Stimulated activated CD8-positive, alpha-beta memory T cell treated with anti-CD3 and anti-CD28 coated beads, Interleukin-2, amount 100 ng/mL, for 1 hour (primary cell): ENCODE measurements at places on chromosomes 16 and 17.

GRCh38 chr17:41190328-41190727 is 641 bp downstream of the KRTAP9-1 start:
- DNase-seq: no peak

DNA sequence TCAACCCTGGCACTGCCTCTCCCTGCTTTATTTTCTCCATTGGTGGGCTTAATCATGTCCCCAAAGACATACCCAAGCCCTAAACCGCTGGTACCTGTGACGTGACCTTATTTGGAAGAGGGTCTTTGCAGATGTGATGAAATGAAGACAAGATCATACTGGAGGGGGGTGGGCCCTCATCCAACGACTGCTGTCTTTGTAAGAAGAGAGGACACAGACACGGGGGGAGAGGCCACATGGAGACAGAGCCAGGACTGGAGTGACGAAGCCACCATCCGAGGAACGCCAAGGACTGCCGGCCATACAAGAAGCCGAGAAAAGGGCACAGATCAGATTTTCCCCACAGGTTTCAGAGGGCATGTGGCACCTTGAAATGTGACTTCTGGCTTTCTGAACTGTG is 62.5 kb downstream of the C16orf95 start:
- no peak for DNase-seq

GRCh38 chr16:76125871-76126270 is 151.3 kb upstream of the CNTNAP4 start:
- no peak for DNase-seq

GRCh38 chr17:56658648-56659047 is 65.1 kb downstream of the NOG start:
- DNase-seq: no peak

DNA sequence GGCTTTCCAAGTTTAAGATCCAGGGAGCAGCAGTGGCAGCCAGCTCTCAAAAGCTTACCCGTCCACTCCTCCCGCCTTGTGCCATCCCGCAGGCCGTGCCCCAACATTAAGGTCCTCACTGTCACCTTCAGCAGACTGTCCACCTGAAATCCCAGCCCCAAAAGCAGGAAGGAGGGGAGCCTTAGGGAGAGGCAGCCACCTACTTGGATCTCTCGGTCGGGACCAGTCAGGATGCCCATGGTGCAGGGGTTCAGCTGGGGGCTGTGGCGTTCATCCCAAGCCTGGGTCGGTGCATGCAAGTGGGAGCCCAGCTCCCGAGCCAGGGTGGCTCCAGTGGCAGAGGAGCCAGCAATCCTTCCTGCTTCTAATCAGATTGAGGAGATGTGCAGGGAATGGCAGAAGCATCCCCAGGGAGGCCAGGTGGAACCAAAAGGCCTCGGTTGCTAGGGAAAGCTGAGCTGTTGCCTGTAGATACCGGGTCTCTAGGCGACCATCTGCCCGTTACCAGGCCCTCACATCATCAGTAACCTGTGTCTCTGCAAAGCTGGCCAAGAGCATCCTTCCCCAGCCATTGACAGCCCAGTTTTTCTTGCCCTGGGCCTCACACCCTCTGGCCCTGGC is 24.6 kb downstream of the CNGB1 start:
- no peak for DNase-seq

GRCh38 chr16:9330095-9330494 is 238.7 kb downstream of the HAPSTR1 start:
- DNase-seq: no peak

- no peak for DNase-seq
These were observed 5.8 kb downstream of the TRAF4 start for GRCh38 chr17:28749516-28750177.

DNA sequence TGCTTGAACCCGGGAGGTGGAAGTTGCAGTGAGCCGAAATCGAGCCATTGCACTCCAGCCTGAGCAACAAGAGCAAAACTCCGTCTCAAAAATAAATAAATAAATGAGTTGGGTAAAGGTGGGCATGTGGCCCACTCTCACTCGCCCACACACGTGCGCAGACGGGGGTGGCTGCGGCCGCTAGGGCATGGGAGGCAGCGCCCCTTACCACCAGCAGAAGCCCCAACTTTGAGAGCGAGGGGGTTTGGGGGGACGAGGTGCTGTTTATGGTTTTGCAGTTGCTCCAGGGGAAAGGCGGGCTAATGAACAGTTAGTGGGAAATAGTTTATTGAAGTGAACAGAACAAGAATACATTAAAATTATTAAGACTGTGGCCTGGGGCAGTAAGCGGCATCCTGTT is 14.9 kb upstream of the RBFOX3 start:
- DNase-seq: no peak

DNA sequence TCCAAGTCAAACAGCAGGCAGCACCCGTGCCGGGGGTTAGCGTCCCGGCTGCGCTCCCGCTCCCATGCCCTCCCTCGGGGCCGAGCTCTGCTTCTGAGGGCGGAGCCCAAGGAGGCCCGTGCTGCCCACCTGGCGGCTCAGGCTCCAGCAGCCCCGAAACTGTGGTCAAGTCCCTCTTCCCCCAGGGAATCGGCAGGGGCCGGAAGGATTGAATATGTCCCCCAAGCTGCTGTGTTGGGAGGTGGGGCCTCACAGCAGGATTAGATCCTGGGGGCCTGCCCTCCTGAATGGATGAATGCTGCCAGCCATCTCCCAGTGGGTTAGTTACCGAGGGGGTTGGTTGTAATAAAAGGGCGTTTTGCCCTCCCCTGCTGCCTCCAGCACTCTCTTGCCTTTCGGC is 33.9 kb downstream of the MAP2K3 start:
- DNase-seq: no peak

- no peak for DNase-seq
These were observed 246.5 kb downstream of the FOXL1 start for GRCh38 chr16:86824751-86825296.

GRCh38 chr16:46573008-46573833 is 48.0 kb downstream of the SHCBP1 start:
- DNase-seq: no peak

GRCh38 chr16:11215935-11216556 is 40.0 kb downstream of the SOCS1 start:
- no peak for DNase-seq

GRCh38 chr17:66966704-66967418 is 2.4 kb downstream of the CACNG4 start:
- DNase-seq: no peak

DNA sequence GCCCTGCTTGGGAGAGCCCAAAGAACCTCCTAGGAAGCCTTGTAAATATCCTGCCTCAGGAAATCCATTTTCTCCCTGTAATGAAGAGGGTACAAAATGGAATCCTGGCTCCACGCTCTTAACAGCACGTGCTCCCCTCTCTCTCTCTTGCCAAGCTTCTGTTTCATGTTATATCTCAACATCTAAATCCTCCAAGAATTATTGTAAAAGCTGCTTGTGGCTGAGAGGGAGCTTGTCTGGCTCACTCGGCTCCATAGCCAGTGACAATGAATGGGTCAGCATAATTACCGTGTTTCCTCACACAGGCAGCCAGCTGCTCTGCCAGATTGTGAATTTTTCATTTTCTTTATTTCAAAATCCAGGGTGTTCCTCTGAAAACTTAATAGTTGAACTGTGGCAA is 317.8 kb downstream of the RBFOX1 start:
- no peak for DNase-seq

DNA sequence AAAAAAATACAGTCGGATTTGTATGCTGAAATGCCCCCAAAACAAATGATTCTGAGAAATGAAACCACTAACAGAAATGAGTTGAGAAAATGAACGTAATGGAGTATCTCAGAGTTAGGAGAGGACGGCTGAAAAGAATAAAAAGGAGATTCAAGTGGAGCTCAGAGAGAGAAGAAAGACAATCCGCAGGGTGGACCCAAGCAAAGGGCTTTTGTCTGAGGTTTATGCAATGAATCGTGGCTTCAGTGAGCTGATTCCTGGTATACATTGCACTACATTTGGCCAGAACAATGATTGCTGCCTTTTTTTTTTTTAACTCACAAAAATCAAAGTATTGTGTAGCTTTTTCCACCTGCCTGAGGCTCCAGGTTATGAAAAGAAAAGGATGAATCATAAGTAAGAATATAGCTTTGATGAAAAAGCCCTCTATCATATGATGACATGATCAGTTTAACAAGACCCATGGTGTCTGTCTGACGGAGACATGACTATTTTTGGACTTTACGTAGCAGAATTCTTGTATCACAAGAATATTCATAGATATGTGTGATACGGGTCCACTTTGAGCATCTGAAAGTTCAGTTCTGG is 4.4 kb upstream of the MED9 start:
- no peak for DNase-seq

- DNase-seq: no peak
These were observed 85.1 kb downstream of the WWOX start for GRCh38 chr16:78184238-78185183.

- no peak for DNase-seq
These were observed 90.6 kb upstream of the CLEC18A start for GRCh38 chr16:69860233-69861231.

DNA sequence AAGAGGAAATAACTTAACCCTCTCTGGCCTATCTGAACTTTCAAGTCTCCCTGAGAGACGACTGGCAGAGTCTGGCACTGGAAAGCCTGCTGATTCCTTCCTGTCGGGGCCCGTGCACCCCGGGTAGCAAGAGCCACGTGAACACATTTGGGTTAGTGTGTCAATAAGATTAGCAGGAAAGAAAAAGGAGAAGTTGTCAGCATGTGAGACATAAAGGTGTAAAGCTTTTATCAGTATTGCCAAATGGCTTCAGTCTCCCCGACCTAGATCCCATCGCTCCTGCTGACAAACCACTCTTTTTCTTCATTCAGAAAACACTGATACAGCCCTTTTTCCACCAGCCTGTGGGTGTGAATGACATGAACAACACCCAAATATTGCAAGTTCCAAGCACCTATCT is 74.4 kb downstream of the CCT6B start:
- DNase-seq: no peak

DNA sequence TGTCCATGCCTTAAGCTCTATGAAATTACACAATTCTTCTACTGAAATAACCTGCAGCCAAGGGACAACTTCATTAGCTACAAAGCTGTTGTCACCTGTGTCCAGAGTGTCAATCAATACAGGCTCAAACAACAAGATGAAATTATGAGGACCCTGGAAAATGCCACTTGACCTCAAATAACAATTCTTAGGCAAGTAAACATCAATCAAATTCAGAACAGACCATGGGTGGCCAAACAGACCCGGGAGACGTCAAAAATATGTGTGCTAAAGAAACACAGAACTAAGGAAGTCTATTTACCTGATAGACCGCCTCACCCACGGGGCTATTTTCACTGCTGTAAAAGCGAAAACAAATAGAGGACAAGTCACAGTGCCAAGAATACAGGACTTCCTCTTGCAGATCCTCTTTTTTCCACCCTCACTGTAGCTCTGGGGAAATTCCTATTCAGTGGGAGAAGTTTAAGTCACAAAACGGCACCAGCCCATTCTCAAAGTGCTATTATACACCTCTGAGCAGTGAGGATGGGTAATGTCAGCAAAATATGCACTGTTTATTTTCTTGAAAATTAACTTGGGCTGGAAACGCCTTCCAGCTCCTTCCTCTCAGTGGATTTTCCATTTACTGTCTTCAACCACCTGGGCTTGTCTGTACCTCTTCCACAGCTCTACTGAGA is 2.7 kb downstream of the LITAF start:
- DNase-seq: no peak

- no peak for DNase-seq
These were observed 17.9 kb downstream of the ST3GAL2 start for GRCh38 chr16:70421014-70421413.

DNA sequence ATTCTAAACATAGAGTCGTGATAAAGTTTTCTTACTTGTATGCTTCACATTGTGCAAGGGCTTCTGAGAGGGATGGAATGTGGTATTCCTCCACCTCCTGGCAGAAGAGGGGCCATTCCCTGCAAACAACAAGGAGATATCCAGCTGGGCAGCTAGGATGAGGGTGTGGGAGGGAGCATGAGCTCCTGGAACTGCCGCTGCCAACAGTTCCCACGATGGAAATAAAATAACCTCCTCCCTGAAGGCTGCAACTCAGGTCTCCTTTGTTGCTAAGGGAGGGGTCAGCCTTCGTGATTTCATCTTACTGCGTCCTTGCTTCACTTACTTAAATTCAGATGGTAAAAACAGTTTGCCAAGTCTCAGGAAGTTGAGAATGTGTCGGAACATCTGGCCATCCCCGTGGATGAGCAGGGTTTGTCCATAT is 15.6 kb downstream of the PLEKHG4 start:
- DNase-seq: no peak

GRCh38 chr16:49503256-49504022 is 129.8 kb downstream of the C16orf78 start:
- no peak for DNase-seq

DNA sequence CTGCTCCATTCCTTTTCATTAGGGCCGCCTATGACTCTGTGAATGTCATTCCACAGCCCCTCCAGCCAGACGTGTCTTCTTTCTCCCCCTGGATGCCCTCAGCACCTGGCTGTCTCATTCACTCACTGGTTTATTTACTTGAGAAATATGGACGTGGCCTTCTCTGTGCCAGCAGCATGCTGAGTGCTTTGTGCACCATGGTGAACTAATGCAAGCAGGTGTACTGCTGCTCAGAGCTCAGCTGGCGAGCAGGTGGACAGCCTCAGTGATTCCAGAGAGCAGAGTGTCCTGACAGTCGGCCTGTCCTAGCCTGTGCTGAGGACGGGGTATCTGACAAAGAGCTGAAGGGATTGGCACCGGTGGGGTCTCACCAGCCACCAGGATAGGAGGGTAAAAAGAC is 96.7 kb downstream of the GNAO1 start:
- no peak for DNase-seq

DNA sequence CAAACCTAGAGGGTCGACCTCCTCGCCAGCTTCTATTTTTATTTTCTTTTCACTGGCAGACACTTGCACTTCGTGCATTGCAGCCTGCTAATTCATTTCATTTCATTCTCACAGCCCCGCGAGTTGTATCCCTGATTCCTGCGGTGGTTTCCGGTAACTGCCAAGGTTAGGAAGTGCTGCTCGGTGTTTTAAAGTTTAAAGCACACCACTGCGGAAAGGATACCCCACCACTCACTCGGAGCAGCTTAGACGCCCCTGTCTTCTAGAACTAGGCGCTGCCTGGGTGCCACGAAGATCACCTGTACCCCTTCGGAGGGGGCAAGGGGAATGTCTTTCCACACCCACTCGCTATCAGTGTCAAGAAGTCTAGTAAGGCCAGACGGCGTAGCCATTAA is 509 bp downstream of the CNEP1R1 start:
- DNase-seq: peak; percentile 3

DNA sequence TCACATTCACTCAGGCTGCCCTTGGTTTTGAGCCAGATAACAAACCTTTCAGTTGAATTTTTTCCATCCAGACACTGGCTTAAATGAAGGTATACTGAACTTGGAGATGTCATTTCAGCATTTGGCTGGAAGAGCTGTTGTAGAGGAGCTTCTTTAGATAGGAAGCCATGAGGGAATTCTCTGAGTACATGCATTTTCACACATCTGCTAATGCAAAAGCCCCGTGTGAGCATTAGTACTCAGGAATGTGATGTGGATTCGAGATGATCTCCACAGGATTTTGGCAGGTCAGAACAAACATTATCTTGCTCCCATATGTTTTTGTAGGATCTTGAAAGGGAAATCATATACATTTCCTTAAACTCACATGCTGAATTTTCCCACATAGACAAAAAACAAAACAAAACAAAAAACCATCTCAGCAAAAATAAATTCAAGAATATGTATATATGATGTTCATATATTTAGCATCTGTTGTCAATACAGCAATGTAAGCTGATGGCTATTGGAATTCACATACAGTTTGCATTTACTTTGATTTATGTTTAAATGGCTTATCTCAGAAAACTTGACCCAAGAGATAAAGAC is 277.2 kb upstream of the TBX2 start:
- no peak for DNase-seq

GRCh38 chr17:7133424-7133823 is 18.8 kb upstream of the ASGR2 start:
- no peak for DNase-seq
